ENCODE measurements at places on chromosomes 6 and 20.

DNA sequence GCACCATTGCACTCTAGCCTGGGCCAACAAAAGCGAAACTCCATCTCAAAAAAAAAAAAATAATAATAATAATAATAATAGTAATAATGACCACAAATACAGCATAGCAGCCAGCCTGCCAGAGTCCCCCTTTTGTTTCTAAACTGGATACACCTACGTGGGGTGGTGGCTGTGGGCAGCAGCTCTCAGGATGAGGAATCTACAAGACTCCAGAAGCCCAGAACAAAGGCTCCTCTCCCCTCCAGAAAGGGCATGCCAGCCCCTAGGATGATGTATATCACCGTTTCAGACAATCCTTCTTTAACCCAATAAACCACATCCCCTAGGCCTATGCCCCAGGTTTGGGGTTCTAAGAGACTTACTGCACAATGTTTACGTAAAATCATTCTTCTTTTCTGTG is 155.9 kb downstream of the QRSL1 start:
- peaks cover 14% of the 10 kb centered on the region for H3K4me1 ChIP-seq

DNA sequence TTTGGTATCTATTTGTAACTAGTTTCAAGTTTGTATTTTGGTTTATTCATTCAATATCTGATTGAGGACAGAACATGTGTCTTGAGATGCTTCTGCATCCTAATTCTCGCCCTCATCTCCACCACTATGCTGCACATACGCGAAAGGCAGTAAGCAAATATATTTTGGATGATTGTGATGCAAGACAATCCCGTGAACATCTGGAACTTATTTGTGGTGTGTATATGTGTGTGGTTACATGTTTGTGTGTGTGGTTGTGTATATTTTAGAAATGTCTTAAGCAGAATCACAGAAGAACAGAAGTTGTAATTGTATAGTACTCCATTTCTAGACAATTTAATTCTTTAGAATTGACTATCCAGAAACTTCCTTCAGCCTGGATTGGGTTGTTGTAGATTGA is 35.1 kb upstream of the RNF144B start:
- no peaks in the 10 kb centered on the region for H3K27me3 ChIP-seq
- no peak overlapping the region for H3K4me3 ChIP-seq
- H3K36me3 ChIP-seq: no peaks in the 10 kb centered on the region
- DNase-seq: no peak
- peaks cover 41% of the 10 kb centered on the region for H3K4me1 ChIP-seq

GRCh38 chr6:13454286-13455221 is 32.8 kb downstream of the GFOD1 start:
- peaks cover 17% of the 10 kb centered on the region for H3K4me1 ChIP-seq
- H3K36me3 ChIP-seq: no peaks in the 10 kb centered on the region
- no peaks in the 10 kb centered on the region for H3K27me3 ChIP-seq
- DNase-seq: no peak

DNA sequence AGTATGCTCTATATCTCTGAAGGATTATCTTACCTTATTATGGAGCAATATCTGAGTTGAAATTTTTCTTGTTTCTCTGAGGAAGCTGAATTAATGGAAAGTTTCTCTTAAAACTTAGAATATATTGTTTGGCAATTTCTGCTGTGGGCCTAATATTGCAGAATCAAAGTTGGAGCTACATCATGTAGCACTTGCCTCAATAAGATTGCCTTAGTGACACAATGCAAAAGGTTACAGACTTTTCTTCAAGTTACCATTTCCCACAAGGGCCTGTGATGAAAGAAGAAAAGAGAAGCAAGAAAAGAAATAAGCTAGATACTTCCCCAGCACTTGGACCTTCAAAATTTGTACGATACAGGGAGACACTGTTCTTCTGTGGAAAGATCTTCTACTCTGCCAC is 151.2 kb downstream of the SOBP start:
- H3K27me3 ChIP-seq: peaks cover 31% of the 10 kb centered on the region
- H3K4me3 ChIP-seq: no peak overlapping the region
- no peaks in the 10 kb centered on the region for H3K4me1 ChIP-seq
- no peak overlapping the region for H3K27ac ChIP-seq
- DNase-seq: no peak
- no peaks in the 10 kb centered on the region for H3K36me3 ChIP-seq

DNA sequence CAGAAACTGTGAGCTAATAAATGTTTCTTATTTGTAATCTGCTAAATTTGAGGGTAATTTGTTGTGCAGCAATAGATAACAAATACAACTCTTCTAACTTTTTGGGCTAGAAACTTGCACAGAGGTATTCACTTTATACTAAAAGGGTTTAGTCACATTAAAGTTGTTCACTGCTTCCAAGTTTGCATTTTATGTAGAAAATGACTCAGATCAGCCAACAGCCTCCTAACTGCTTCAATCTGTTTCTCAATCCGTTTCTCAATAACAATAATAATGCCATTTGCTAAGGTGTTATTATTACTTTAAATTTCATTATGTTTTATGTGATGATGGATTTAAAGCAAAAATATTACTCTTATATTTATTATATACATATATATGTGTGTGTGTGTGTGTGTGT is 213.9 kb downstream of the CENPW start:
- no peak overlapping the region for H3K4me3 ChIP-seq
- no peaks in the 10 kb centered on the region for H3K36me3 ChIP-seq
- H3K4me1 ChIP-seq: no peaks in the 10 kb centered on the region

DNA sequence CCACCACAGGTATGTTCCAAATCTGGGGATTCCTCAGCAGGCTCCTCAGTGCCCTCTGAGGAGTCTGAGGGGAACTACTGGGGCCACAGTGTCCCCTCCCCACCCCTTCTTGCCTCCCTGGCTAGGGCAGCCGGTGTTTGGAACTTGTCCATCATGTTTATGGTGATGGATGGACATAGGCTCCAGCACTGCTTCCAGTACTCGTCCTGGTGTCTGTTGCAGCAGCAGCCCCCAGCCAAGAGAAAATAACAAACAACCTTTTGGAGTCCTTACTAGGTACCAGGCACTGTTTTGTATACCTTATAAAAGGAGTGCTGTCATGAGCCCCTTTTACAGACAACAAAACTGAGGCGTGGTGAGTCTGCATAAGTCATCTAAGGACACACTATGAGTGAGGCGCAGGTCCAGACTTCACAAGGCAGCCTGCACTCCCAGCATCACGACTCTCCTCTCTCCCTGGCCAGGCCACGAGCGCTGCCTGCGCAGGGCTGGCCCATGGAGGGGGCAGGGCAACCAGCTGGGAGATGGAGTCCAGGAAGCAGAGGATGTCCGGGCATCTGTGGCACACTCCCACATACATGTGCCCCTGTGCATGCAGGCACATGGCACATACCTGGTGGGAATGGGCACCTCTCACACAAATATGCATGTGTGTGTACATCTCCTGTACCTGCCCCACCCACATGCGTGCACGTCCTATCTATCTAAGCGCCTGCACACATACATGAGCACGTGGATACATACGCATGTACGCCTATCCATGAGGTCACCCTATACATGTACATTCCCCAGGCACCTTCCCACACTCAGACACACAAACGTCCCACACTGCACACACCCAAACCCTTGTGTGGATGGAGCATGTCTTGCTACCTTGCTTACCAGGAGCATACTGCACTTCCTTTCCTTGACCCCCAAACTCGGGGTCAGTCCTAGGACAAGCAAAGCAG is 152.7 kb downstream of the VEGFA start:
- no peaks in the 10 kb centered on the region for H3K27me3 ChIP-seq
- no peak overlapping the region for H3K4me3 ChIP-seq
- H3K36me3 ChIP-seq: no peaks in the 10 kb centered on the region
- H3K27ac ChIP-seq: no peak overlapping the region

Measured in MCF 10A (cell line).